ENCODE measurements at places on chromosomes 6 and 20.

GRCh38 chr6:30990422-30991086 lies 7.0 kb downstream of the MUC21 start:
- no peak for DNase-seq

DNA sequence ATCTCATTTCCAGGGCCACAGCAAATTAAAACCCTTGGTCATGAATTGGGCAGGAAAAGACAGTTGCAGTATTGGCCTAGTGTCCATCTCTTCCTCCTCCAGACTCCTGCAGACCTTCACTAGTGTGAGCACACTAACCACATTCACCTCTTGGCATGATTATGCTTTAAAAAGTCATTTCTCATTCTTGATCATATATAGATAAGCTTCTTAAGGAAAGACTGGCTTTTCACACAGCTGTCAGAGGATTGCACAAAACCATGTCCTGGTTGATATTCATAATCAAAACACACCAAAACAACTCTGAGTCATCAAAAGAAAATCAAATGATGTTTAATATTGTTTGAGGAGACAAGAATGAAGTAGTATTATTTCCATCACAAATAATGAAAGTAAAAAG lies 52.1 kb downstream of the TMEM200A start:
- DNase-seq: no peak

DNA sequence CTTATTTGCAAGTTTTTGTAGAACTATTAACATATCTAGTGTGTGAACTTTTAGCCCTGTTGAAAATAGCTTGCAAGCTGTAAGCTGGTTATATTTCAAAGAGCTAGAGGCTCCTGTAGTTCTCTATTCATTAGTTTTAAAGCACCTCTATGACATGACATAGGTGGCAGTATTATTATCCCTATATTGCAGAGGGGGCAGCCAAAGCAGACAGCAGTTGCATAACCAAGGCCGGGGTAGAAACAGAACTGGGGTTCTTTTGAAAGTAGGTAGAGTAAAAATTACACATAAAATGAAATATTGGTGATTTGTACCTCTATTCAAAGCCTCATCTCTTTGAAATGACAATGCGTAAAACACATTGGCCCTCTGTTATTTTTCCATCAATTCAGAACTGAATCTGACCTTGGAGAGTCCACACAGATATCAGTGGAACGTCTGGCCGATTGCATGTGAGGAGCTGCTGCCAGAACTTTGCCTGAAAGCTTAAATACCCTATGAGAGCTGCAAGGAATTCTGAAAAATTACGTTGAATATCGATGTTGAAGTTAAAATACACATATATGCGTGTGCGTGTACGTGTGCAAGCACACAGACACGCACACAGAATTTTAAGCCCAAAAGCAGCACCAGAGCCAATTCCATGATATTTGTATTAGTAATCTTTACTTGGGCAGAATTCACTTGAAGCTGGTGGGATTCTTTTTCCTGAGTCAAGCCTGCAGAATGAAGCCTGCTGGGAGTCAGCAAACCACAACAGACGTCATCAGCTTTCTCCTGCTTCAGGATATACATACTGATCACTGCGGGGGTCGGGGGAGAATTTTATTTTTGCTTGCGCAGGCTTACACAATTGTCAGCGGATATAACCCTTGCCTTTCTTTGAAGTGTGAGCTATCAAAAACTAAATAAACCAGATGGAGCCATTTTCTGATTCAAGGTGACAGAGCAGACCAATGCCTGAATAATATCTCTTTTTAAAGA lies 163.2 kb downstream of the PDE7B start:
- no peak for DNase-seq

DNA sequence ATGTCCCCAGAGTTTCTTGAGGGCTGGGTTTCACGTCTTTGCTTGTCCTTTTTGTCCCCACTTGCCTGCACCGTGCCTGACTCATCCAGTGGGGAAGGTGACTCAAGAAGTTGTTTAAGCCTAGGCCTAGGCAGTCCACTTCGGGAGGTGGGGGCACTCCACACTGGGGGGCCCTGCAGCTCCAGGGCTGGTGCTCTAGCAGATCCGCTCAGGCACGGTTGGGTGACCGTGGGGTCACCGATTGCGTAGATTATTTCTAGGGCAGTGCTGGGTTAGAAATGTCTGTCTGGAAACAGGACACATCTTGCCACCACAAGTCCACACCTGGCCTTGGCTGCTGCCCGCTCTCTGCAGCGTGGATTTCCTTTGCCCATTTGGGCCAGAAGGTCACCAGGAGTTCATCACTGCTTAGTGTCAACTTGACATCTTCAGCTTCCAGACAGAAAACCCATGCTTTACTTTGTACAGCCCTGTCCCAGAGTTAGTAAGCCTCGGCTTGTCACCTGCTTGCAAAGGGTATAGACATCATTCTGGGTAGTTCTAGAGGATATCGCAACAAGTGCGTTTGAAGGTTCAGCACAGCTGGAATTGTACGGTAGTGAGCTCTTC lies 13.6 kb upstream of the C20orf144 start:
- DNase-seq: no peak

DNA sequence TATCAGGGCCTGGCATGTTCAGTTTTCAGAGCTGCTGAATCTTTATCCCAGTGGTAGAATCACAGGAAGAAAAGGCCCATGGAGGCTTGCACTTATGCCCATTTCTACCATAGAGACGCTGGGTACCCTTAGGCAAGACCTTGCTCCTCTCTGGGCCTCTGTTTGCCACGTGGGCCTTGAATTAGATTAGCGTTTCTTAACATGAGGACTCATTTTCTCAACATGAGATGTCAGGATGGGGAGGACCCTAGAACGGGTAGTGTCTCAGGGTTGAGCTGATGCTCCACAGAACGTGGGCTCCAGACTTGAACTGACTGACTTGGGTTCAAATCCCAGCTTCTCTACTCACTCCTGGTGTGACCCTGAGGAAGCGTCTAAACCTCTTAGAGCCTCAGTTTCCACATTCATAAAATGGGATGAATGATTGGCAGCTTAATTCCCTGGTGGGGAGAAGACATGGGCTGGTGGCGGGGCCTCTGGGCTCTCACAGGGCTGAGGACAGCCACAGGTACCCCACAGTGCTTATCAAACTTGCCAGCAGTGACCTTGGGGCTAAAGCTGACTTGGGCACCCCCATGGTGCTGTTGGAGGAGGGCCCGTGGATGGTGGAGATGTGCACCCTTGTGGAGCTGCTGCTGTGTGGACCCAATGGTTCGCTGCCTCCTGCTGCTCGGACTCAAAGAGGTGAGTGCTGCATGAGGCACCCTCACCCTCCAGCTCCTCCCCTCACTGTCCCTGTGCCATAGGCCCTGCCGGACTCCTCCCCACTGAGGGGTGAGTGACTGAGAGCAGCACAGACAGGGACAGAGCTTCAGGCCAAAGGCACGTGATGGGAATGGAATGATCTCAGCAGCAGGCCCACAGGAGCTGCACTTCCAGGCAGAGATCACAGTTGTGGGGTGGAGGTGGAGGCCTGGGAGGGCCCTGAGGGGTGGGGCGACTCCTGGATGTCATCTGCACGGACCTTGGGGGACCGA lies 28.2 kb downstream of the SUN5 start:
- DNase-seq: no peak

DNA sequence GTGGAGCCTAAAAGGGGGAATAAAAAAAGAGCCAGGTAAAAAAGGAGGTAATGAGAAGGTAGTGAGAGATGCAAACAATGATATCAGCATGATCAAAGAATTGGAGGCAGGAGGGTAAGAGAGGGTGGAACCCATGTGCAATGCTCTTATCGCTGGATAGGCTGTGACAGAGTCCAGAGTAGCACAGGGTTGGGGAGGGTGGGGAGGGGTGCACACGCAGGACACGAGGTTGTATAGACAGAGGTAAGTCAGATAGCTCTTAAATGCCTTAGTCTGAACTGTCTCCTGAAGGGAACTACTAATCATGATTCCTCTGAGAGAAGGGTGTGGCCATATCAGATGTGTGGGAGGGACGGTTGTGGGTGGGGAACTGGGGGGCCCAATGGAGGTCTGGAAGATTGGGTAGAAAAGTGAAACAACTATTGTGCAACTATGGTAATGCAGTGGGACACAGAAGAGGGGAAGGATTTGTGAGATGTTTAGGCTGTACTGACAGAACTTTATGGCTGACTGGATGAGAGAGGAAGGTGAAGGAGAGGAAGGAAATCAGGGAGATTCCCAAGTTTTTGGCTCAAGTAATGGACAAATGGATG lies 354.8 kb downstream of the BTBD9 start:
- no peak for DNase-seq

GRCh38 chr6:2171728-2172127 lies 73.7 kb downstream of the GMDS start:
- DNase-seq: no peak

- DNase-seq: no peak
Observed at GRCh38 chr6:163250116-163250515, 164.4 kb upstream of the QKI start.

- DNase-seq: no peak
Observed at GRCh38 chr6:97049253-97050011, 124.9 kb downstream of the KLHL32 start.

DNA sequence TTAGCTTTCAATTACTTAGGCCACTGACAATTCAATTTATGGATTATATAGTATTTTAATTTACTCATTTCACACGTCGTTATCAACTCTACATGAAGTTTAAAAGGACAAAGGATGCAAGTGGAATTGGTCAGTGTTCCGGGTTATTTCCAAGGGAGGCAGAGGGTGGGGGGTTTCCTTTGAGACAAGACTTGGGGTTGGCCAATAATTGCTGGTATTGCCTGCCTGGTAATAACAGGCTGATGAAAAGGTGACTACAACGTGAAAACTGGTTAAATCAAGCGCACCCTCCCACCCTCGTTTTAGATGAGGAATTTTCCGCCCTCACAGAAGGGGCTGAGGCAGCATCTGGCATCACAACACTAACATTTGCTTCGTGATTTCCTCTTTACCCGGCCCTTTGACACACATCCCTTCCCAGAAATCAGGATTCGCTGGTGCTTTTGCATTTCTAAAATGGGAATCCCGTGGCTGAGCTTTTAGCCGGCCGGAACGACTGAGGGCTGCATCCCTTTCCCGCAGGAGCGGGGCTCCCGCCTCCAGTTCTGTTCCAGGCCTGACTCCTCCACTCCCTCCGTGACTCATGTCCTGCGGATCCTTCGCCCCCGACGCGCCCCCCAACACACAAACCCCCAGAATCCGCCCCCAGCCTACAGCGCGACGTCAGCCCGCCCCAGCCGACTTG lies 999 bp upstream of the PIM1 start:
- DNase-seq: no peak

GRCh38 chr20:49570161-49570827 lies 2.4 kb upstream of the PTGIS start:
- no peak for DNase-seq

GRCh38 chr6:111481836-111482187 lies 1.2 kb downstream of the REV3L start:
- no peak for DNase-seq

- DNase-seq: no peak
Observed at GRCh38 chr20:53412577-53413185, 181.0 kb downstream of the ZNF217 start.

DNA sequence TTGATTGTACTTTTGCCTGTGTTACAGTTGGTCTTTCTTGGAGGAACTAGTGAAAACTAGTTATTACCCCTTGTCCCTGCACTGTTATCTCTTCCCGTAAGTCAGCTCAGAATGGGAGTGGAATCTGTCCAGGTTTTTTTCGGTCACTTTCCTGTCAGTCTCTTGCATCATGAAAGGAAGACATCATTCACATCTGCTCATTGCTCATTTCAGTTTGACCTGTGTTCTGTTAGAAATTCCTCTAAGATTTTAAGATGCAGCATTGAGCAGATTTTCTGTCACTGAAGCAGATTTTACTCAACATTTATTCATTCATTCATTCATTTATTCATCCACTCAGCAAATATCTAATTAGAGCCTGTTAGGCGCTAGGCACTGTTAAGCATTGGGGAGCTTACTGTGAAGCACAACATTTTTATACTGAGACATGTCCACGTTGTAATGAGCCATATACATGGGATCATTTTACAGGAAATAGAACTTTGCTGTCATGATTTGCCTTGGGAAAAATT lies 33.1 kb upstream of the HINT3 start:
- no peak for DNase-seq

DNA sequence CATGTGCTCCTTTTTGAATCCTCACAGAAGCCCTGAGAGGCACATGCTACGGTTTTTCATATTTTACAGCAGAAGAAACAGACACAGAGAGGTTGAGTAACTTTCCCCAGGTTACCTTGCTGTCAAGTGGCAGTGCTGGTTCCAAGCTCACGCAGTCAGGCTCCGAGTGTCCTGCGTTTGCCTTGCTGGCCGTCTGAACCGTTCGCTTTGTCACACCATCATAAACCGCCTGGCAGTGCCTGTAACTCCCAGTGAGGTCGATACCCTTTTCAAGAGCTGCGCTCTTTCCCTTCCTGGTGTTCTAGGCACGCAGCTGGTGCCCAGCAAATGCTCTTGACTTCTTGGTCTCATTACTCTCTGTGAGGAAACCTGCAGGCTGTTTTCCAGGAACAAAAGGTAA lies 31.3 kb upstream of the KCNG1 start:
- no peak for DNase-seq

DNA sequence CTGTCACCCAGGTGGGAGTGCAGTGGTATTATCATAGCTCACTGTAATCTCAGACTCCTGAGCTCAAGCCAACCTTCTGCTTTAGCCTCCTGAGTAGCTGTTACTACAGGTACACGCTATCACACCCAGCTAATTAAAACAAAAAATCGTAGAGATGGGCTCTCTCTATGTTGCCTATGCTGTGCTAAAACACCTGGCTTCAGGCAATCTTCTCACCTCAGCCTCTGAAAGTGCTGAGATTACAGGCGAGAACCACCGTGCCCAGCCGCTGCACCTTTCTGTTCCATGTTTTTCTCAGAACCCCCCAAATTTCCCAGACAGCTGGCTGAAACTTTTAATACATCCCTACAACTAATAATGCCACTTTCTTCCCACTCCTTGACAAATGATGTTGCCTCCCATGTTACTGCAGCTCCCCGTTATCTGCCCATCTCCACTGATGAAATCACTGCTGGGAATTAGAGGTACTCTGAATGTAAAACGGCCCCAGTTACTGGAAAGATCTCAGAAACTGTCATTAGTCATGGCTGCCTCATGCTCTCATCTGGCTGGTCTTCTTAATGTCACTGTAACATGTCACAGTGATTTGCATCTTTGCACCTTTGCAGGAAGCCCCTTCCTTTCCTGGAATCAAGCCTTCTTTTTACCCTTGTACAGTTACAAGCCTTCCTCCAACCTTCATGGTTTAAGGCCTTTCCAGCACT lies 697.5 kb downstream of the PRKN start:
- no peak for DNase-seq

Measured in activated T-cell treated with anti-CD3 and anti-CD28 coated beads for 24 hours (primary cell).